Lower lobe of right lung (tissue), 2 donors: ENCODE measurements at places on chromosomes 2 and 18. TPM values are rescaled to one million over a fixed set of nuclear protein-coding genes. Genes with fewer than 3 reads are reported as not detected.

DNA sequence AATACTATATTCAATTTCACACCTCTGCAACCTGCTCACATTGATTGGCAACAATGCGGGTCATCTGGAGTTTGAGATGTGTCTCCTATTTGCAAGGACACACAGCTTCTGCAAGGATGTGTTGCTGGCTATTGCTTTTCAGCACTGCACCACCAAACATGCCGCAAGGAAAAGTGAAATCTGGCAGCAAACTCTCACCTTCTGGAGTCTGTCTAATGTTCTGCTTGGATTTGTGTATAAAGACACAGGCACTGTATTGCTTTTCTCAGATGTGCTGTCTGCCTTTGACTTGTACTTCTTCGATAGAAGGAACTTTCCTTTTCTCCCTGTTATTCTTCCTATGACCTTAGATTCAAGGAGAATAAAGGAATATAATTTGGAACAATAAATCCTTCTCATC lies 138.6 kb upstream of the EPHA4 start:
- no peak overlapping the region for H3K27ac ChIP-seq
- no peak overlapping the region for H3K4me3 ChIP-seq
- no peak for DNase-seq
- H3K4me1 ChIP-seq: no peaks in the 10 kb centered on the region
- no peaks in the 10 kb centered on the region for H3K36me3 ChIP-seq
- H3K27me3 ChIP-seq: no peaks in the 10 kb centered on the region

DNA sequence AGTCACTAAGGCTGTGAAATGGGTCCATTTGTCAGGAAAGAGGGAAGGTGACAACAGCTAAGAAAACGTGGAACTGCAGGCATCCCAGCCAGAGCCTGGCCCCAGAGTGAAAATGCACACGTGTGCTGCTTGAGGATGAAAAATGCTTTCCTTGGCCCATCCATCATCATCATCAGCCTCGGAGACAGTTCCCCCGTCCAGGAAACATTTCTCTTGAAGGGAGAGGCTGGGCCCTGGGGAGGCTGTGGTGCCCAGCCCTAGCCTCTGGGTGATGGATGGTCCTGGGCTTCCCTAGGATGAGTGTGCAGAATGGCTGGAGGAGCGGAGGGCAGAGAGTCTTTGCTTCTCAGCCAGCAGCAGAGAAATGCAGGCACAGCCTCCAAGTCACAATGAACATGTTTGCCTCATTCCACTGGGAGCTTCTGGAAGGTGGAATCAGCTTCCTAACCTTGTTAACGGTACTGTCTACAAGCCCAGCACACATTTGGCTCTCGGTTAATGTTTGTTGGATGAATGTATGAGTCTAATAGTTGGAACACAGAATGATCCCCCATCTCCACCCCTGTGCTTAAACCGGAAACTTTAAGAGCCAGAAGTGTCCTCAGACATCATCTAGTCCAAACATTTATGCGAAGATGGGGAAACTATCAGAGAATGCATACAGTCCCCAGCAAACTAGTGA lies 164.0 kb downstream of the RDH14 start:
- DNase-seq: no peak
- H3K4me3 ChIP-seq: no peak overlapping the region
- no peaks in the 10 kb centered on the region for H3K4me1 ChIP-seq
- no peaks in the 10 kb centered on the region for H3K27me3 ChIP-seq

KCNK3 gene
- total RNA-seq: 26.8 TPM

DNA sequence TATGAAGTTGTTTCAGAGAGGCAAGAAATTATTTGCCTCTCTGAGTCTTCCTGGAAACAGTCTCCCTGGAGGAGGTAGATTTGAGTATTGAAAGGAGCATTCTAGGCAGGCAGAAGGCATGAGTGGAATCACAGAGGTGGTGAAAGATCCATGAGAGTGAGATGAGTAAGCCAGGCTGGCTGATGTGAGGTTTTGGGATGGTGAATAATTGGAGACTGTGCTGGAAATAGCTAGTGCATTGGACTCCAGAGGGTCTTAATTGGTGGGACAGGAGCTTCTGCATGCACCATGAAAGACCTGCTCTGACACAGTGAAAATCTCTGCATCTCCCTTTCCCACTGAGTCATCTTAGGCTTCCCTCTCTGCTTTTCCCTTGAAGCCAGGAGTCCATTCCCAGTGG lies 46.3 kb downstream of the CDC42EP3 start:
- no peaks in the 10 kb centered on the region for H3K36me3 ChIP-seq
- peaks cover 20% of the 10 kb centered on the region for H3K4me1 ChIP-seq
- DNase-seq: no peak
- no peak overlapping the region for H3K4me3 ChIP-seq
- no peaks in the 10 kb centered on the region for H3K27me3 ChIP-seq
- H3K27ac ChIP-seq: no peak overlapping the region

DNA sequence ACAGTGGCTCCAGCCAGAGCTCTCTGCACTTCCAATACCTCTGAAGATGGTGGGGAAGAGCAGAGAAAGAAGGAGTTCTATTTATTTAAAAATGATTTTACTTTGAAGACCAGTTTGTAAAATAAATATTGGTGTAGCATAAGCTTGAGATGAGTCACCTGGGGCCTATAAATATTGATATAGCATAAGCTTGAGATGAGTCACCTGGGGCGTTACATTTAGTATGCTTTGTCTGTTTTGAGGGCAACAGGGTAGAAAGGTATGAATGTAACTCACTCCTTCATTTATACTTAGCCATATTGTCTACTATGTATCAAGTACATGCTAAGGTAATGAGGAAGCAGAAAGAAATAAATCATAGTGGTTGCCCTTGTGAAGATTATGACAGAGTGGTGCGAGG lies 7.7 kb upstream of the SULT1C4 start:
- H3K27ac ChIP-seq: no peak overlapping the region
- H3K36me3 ChIP-seq: no peaks in the 10 kb centered on the region
- H3K27me3 ChIP-seq: no peaks in the 10 kb centered on the region
- DNase-seq: no peak
- H3K4me3 ChIP-seq: no peak overlapping the region

GRCh38 chr2:128008074-128008672 lies 19.7 kb downstream of the SAP130 start:
- no peaks in the 10 kb centered on the region for H3K4me1 ChIP-seq
- H3K27me3 ChIP-seq: no peaks in the 10 kb centered on the region
- DNase-seq: no peak
- peaks cover 98% of the 10 kb centered on the region for H3K36me3 ChIP-seq
- H3K4me3 ChIP-seq: no peak overlapping the region

DNA sequence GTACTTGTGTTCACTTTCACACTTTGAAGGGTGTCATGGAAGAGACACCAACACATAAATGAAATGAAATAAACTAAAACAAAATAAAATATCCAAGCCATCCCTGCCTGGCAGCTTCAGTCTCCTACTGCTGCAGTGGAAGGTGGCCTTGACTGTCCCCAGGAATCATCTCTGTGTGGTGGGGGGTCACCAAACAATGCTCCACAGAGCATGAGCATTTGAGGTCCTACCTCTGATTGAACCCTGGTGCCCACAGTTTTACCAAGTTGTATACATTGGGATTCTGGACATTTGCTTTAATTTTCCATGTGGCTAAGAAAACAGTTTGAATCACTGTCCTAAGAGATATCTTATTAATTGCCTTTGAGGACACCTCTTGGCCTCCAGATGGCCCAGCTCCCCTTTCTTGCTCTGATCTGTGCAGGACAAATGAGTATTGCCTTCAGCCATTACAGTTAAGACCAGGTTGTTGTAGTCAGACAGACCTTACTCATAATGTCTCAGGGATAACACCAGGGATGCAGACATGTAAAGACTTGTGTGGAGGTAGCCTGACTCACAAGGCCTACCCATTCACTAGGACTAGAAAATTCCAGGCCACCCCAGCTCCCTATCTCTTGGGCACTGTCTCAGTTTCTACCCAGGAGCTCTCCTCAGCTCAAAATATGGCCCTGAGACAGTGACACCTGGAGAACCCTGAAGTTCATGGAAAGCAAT lies 195.0 kb downstream of the MYCN start:
- H3K27ac ChIP-seq: no peak overlapping the region
- H3K36me3 ChIP-seq: no peaks in the 10 kb centered on the region
- no peaks in the 10 kb centered on the region for H3K27me3 ChIP-seq

FKBP1B gene
- total RNA-seq: 16.4 TPM

FLACC1 gene
- total RNA-seq: 6.8 TPM

DNA sequence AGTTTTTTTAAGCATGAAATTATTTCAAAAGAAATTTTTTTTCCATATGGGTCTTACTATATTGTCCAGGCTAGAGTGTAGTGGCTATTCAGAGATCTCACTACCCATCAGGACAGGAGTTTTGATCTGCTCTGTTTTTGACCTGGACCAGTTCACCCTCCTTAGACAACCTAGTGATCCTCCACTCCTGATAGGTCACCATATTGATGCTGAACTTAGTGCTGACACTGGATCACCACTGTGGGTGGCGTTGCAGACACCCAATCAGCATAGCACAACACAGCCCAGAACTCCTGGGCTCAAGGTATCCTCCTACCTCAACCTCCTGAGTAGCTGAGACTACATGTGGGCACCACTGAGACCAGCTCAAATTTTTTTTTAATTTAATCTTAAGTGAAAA lies 8.2 kb downstream of the OLA1 start:
- H3K27ac ChIP-seq: no peak overlapping the region
- H3K27me3 ChIP-seq: no peaks in the 10 kb centered on the region
- H3K4me3 ChIP-seq: no peak overlapping the region
- H3K36me3 ChIP-seq: no peaks in the 10 kb centered on the region
- H3K4me1 ChIP-seq: no peaks in the 10 kb centered on the region

SIGLEC15 gene
- 0.35 TPM for total RNA-seq

DNA sequence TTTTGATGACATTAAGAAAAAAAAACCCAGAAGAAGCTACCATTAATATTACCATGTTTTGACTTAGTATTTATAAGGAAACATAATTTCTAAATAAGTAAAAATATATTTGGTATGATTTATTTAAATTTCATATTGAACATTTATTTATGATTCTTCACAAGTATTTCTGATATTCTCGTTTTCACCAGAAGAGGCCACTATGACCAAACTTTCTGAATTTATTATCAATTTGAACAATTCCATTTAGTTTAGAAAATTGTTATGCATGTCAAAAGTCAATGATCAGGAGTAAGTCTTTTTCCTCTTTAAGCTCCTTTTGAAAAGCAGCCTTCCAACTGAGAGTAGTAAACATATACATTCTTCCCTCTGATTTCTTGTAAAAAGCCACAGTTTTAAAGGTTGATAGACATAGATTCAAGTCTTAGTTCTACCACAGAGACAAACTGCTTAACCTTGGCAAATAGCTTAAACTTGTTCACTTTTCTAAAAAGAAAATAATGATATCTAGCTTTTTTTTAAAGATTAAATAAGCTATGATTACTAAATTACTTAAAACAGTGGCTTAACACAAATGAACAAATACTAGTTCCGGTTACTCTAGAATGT lies 329.9 kb downstream of the TRIB2 start:
- no peaks in the 10 kb centered on the region for H3K4me1 ChIP-seq
- no peaks in the 10 kb centered on the region for H3K36me3 ChIP-seq
- H3K4me3 ChIP-seq: no peak overlapping the region
- no peaks in the 10 kb centered on the region for H3K27me3 ChIP-seq

LOXL3 gene
- total RNA-seq: 12.1 TPM

DNA sequence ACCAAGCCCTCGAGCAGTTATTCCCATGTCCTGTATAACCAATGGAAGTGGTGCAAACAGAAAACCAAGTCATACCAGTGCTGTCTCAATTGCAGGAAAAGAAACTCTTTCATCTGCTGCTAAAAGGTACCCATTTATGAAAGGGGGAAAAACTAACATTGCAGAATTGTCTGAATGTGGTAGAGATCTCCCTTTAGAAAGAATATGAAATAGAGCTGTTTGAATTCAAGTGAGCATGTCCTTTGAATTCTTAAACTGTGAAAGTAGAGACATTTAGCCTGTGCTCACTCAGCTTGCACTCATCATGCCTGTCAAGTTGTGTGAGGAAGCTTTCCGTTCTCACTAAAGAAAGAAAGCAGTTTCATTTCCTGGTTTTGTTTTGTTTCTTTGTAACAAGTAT lies 87.4 kb downstream of the EML4 start:
- H3K27me3 ChIP-seq: no peaks in the 10 kb centered on the region
- DNase-seq: no peak
- H3K27ac ChIP-seq: no peak overlapping the region

- no peak for DNase-seq
- no peaks in the 10 kb centered on the region for H3K27me3 ChIP-seq
- H3K36me3 ChIP-seq: no peaks in the 10 kb centered on the region
- no peak overlapping the region for H3K4me3 ChIP-seq
- no peak overlapping the region for H3K27ac ChIP-seq
Measured at GRCh38 chr2:19187323-19188020, 171.0 kb downstream of the OSR1 start.

RFX8 gene
- total RNA-seq: not detected

GAL3ST2 gene
- not detected for total RNA-seq

DNA sequence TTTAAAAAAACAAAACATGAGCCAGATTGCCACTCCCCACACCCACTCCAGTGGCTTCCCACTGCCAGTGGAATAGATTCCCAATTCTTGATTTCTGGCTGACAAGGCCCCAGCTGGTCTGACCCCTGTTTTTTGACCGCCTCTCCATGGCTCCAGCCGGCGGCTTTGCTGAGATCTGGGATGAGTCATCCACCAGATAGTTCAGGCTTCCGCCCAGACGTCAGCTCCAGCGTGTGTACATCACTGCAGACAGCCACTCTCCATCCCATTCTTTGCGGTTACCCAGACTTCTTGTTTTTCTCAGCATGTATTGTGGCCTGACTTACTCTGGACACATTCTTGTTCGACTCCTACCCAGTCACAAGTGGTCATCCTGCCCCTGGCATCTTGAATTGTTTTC lies 227.9 kb downstream of the GBX2 start:
- H3K27me3 ChIP-seq: no peaks in the 10 kb centered on the region
- H3K4me1 ChIP-seq: no peaks in the 10 kb centered on the region
- H3K4me3 ChIP-seq: no peak overlapping the region
- no peak overlapping the region for H3K27ac ChIP-seq
- no peak for DNase-seq

C2orf81 gene
- 10.0 TPM for total RNA-seq

DNA sequence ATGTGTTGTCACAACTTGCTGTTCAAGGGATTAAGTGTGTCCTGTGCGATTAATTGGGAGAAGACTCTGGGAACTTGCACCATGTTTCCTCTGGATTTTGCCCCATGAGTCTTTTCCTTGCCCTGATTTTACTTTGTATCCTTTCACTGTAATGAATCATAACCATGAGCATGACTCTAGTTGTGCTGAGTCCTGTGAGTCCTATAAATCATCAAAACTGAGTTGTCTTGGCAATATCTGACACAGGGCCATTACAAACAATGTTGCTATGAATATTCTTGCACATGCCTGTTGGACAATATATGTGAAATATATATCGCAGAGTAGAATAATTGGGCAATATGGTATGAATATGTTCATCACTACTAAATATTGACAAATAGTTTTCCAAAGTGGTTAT lies 56.5 kb upstream of the COL5A2 start:
- H3K27me3 ChIP-seq: no peaks in the 10 kb centered on the region
- no peak overlapping the region for H3K4me3 ChIP-seq
- no peaks in the 10 kb centered on the region for H3K36me3 ChIP-seq
- no peak overlapping the region for H3K27ac ChIP-seq
- peaks cover 4% of the 10 kb centered on the region for H3K4me1 ChIP-seq

DNA sequence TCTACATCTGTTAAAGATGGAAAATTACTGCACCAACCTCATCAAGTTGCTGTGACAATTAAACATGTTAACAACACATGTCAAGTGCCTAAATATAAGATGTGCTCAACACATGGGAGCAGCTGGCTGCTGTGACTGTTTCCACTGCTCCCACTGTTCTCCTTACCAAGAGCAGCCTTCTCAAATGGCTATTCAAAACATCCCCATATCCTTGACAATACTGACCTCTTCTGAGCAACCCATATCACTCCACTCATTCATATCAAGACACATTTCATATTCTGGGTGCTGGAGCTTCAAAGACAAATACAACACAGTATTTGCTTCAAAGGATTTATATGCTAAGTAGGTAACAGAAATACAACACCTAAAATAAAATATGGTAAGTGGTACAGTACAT lies 60.3 kb downstream of the PIAS2 start:
- no peak overlapping the region for H3K4me3 ChIP-seq
- H3K27me3 ChIP-seq: no peaks in the 10 kb centered on the region
- peaks cover 10% of the 10 kb centered on the region for H3K36me3 ChIP-seq
- no peaks in the 10 kb centered on the region for H3K4me1 ChIP-seq
- DNase-seq: no peak
